CD4-positive, alpha-beta T cell treated with Interleukin-17A for 4 hours (primary cell): ENCODE measurements at places on chromosomes 11 and 22.

DNA sequence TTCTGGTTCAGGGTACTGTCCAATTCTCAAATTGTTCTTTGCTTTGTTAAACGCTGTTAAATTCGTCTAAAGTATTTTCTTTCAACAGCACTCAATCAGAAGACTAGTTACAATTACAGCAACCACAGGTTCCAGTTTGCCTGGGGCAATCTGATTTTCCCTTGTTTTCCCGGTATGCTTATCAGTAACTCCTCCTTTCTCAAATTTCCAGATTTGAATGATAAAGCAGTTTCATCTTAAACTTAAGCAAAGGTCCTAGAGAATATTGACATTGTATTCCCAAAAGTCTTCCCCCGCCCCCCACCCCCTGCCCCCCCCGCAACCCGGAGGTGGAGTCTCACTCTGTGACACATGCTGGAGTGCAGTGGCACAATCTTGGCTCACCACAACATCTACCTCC lies 10.5 kb upstream of the USP28 start:
- no peak for DNase-seq

DNA sequence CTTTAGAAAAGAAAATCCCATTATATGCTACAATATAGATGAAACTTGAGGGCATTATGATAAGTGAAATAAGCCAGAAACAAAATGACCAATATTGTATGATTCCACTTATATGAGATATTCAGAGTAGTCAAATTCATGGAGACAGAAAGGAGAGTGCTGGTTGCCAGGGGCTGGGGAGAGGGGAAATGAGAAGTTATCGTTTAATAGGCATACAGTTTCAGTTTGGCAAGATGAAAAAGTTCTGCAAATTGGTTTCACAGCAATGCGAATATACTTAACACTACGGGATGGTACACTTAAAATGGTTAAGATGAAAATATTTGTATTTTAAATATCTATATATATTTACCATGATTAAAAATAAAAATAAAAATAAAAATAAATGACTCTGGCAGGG lies 31.1 kb upstream of the RDX start:
- DNase-seq: no peak

DNA sequence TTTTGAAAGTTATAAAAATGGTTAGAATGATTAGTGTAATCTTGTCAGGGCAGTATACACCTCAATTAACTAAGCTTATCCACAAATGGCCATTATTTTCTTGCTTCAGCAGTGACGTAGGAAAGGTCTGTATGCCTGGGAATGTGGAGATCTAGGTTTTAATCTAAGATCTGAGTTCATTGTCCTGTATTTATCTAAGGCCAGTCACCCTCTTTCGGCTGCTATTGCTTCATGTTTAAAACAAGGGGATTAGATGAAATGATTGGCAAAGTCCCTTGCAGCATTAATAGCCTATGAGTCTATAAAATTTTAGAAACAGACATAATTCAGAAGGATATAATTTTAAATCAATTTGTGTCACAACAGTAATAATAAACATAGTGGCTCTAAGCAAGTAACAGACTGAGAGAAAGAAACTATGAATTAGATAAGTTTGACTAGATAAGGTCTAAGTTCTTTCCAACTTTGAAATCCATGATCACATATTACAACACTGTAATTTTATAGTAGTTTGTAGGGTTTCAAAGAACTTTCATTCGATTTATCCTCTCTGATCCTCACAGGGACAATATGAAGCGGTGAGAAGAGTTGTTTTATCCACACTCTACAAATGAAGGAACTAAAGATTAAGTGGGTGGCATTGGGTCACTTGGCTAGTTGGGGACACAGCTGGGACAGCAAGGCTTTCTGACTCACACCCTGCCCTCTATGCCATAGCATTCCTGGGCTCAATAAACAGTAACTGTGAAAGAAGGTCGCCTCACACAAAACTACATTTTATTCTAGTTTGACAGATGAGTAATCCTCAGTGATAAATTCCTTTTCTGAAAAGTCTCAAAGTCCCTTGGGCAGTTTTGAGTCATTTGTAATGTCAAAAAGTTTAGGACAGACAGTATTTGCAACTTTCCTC lies 60.6 kb upstream of the RDX start:
- no peak for DNase-seq

DNA sequence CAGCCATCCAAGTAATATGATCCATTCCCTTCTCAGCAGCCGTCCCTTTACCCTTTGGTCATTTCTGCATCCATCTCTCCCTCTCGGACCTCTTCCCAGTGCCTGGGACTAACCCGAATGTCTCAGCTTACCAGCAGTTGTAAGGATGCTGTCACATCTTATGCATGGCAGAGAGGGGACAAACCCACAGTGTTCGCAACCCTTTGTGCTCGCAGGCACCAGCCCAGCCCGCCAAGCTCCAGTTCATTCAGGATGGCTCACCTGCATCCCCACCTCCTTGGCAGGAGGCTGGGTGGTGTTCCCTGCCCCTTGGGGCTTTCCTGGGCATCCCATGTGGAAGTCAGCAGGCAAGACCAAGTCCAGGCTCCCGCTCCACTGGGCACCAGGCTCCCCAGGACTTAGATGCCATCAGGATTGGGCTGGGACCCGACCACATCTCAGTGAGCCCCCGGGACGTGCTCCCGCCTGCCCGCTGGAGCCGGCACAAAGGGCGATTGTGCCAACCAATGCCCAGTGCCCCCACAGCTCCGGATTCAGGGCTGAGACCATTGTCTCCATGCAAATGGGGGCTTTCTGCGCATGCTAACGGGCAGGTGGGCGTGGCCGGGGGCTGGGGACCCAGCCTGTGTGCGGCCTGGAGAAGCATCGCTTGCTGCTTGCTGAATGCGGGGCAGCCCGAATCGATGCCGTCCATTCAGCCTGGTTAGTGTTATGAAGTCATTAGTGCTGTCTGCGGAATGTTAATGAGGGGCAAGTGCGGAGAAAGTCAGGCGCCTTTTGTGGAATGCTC lies 108.6 kb downstream of the KCNQ1OT1 start:
- no peak for DNase-seq

DNA sequence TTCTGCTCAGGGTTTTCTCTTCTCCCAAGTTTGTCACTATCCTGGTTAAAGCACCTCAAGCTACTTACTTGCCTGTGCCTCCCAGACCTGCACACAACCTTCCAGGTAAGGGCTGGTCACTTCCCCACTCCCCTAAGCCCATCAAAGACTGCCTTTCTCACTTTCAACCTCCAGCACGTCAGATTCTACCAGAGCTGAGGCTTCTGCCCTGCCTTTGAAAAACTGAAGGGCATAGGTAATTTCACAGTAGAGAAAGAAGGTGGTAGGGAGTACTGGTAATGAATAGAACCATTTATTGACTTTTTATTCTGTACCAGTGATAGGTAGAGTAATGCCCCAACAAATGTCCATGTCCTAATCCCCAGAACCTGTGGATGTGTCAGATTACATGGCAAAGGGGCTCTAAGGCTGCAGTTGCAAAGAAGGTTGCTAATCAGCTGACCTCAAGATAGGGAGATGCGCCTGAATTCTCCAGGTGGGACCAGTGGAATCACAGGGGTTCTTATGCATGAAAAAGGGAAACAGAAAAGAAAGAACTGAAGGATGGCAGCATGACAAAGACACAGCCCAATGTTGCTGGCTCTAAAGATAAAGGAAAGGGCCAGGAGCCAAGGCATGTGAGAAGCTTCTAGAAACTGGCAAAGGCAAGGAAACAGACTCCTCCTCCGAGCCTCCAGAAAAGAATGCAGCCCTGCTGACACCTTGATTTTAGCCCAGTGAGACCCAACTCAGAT lies 89.0 kb downstream of the SLC1A2 start:
- peak; percentile 29 for DNase-seq

GRCh38 chr11:7501894-7502293 lies 11.9 kb upstream of the PPFIBP2 start:
- no peak for DNase-seq

- no peak for DNase-seq
Measured at GRCh38 chr11:129779342-129779741, 36.3 kb upstream of the TMEM45B start.

DNA sequence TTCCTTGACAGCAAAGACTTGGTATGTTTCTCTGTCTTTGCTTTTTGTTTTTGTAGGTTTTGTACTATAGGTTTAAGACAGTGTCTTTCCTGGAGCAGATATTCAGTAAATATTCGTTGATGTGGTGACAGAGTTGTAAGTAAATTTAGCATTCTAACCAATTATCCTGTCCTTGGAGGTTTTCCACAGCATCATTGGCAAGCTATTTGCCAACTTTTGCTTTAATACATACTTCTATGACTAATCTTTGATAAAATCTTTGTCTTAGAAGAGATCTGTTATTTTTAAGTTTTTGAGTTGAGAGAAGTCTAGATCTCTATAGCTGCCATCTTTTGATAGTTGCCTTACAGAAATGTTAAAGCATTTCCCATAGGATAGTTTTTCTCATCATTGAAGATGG lies 3.8 kb downstream of the USP47 start:
- DNase-seq: no peak

GRCh38 chr22:41917903-41918791 lies 3.3 kb upstream of the SHISA8 start:
- peak; percentile 63 for DNase-seq

DNA sequence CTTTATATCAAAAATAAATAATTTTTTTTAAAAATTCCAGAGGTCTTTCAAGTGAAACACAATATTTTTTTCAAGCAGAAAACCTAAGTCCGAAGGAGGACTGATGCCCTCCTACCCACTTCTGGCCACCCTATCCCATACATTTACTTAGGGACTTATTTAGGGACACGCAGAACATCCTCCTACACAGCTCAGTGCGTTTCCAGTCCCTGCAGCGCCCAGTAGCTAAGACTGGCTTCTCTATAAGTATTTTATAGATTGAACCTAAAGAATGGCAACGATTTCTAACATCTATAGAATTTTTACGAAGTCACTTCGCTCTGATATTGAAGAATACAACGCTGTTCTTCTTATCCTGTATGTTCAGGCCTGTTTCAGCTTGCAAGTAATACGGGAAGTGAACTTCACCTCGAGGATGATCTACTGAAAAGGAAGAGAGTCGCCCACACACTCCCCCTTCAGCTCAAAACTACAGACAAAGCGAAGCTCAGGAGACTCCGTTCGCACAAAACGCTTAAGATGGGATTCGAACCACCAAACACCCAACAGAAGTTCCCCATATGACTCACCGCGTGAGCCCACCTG lies 328 bp downstream of the CHEK2 start:
- DNase-seq: no peak

- DNase-seq: no peak
Measured at GRCh38 chr11:70532066-70532440, 133.7 kb downstream of the CTTN start.

DNA sequence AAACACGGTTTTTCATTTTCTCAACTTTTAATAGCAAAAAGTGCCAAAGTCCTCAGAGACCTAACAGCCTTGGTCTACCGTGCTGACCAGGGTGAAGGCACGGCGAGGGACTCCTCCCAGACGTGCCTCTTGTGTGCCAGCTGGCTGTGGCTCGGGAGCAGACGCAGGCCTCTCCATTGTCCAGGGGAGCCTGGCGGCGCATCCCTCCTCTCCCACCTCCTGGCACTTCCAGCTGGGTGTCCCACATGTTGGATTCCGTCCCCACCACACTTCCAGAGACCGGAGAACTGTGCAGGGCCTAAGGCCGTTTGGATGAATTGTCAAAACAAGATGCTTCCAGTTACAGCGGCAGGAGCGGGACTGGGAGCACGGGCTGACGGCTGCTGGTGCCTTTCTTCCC lies 11.6 kb downstream of the CDPF1 start:
- no peak for DNase-seq

DNA sequence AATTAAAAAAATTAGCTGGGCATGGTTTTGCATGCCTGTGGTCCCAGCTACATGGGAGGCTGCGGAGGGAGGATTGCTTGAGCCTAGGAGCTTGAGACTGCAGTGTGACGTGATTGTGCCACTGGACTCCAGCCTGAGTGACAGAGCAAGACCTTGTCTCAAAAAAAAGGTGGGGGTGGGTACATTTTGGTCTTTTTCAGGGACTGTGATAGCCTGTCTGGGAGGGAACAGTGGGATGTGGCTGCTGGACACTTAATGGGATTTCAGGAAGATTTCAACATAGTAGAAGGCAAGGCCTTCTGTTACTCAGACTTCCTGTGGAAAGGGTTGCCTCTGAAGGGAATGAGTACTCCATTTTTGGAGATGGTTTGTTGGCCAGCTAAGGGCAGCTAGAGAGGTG lies 40.6 kb downstream of the RELT start:
- DNase-seq: no peak

- DNase-seq: no peak
Measured at GRCh38 chr11:95412074-95412473, 181.1 kb upstream of the SESN3 start.

DNA sequence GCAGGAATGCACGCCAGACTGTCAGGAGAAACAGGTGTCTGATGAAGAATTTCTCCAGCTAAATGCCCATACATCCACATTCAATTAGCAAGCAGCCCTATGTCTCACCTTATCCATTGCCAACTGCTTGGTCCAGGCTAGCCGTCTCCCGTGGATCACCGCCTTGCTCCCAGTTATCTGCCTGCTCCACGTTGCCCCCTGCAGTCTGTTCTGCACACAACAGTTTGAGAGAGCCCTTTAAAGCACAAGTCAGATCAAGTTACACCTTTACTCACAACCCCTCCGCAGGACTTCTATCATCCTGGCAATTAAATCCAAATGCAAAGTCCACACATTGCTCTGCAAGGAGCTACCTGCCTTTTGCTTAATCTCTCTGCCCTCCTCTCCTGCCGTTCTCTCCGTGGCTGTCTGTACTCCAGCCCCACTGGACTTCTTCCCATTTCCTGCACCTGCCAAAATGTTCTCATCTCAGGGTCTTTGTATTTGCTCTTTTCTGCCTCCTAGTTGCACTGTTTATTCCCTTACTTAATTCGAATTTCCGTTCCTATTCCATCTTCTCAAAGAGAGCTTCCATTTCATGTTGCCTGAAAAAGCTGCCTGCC lies 185.3 kb upstream of the LARGE1 start:
- DNase-seq: no peak

DNA sequence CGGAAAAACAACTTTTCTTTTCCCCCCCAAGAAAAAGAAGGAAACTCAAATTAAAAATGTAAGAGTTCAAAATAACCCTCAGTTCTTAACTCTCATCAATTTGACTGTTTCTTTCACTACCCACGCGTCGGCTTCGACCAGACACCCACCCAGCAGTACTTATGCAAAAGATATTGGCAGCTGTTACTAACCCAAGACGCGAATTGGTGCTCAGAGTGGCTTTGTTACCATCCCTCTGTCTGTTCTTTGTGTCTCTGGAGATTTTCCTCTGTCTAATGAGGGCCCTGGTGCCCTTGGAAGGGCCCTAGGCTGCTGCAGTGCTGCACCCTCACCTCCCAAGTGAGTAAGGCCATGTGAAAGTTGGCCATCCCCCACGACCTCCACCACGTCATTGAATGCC lies 180.5 kb upstream of the NECTIN1 start:
- DNase-seq: no peak

DNA sequence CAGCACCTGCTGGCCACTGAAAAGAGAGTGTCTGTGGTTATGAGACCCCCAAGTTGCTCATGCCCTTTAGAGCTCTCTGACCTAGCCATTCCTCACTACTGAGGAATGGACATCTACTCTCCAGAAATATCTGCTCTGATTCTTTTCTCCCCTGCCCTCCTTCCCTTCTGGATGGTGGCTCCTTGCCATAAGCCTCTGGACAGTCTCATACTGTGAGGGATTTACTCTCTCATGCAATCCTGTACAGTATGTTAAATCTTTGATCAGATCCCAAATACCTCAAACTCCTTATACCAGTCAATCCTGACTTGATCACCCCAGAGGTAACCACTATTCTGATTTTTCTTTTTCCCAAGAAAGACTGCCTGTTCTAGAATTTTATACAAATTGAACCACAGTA lies 80.7 kb downstream of the ARHGAP20 start:
- no peak for DNase-seq

- no peak for DNase-seq
Measured at GRCh38 chr11:81359476-81359875, 1374.2 kb downstream of the FAM181B start.

GRCh38 chr11:123211981-123212380 lies 16.9 kb upstream of the CLMP start:
- DNase-seq: no peak
